NCI-H1105 treated with DMSO at 0.1 percent for 48 hours (cell line): ENCODE measurements at places on chromosomes 16 and 17.

DNA sequence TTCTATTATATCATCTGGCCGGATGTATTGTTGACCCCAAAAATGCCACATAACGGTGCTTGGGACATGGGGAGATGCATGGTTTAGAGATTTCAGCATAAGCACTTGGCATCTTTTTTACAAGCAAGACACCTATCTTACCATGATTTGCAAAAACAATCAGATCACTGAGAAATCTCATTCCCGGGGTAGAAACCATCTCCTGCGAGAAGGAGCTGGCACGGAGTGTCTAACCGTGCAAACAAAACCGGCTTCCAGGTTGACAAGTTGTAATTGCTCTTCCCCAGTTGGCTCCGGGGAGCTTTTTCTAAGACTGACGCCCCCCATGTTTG, 1.0 kb downstream of the SLC16A6 start:
- no peak for DNase-seq

DNA sequence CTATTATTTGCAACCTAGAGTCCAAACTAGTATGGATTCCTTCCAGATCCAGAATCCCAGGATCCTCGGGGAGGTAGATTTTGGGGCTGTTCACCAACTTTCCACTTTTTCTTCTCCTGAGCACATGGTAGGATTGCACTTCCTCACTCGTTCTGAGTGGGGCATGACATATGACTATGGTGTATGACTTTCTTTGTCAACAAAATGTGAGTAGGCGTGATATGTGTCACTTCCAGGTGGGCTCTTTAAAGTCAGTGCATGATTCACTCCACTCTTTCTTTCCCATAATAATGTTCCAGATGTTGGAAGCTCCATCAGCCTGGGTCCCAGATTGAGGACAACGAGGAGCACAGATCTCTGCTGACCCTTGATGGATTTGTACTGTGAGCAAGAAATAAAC, 21.5 kb downstream of the IRX5 start:
- DNase-seq: no peak

DNA sequence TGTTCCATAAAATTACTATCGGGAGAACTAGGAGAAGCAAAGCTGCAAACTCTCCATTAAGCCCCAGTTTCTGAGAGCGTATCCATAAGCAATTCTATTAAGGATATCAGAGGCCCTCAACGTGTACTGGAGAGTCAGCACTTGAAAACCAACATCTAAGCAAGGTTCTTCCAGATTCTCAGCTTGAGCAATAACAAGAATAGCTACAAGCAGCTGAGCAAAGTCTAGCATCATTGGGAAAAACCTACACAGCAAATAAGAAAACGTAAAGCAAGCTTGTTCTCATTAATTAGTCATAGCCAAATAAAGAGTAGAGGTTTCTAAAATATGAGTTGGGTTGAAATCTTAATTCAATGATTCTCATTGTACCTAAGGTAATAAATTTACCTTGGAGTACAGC, 26.9 kb upstream of the COX10 start:
- DNase-seq: no peak

GRCh38 chr17:77308861-77309726, 168.3 kb downstream of the SEC14L1 start:
- DNase-seq: no peak

- no peak for DNase-seq
Measured at GRCh38 chr17:48368352-48368908, 61.6 kb downstream of the SKAP1 start.

GRCh38 chr17:1298606-1299005, 19.1 kb downstream of the TRARG1 start:
- no peak for DNase-seq

DNA sequence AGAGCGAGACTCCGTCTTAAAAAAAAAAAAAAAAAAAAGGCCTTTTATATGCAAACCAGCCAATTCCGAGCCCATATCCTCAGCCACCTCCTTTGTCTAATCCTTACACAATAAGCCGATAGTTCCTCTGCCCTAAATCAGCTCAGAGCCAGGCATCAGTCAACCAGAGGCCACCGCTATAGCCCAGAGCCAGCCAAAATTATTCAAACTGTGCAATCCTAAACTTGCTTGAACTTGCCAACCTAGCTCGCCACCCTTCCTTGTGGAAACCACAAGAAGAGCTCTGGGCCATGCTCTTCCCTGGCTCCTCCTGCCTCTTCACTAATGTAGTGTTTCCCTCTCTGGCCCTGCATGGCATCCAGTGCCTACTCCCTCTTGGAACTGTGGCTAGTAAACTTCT, 17.7 kb downstream of the ITGAL start:
- no peak for DNase-seq

DNA sequence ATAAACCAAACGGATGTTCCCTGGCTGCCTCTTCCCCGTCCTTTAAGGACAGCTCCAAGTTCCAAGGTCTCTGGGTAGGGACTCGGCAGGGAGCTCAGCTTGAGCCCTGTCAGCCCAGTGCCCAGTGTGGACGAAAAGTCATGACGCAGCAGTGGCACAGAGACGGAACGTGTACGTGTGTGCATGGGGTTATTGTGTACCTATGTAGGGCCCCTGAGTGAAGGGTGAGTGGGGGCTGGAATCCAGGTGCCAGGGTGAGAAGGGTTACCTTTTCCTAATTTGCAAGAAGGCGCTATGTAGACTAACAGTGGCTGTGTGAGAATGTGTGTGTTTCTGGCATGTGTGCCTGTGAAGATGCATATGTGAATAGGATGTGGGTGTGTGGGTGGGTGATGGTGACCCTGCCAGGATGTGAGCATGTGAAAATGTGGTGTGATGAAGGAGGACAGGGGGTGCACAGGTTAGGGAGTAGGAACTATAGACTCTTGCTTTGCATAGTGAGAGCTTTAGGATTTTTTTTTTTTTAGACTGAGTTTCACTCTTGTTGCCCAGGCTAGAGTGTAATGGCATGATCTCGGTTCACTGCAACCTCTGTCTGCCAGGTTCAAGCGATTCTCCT, 6.0 kb downstream of the SCN4A start:
- DNase-seq: no peak

DNA sequence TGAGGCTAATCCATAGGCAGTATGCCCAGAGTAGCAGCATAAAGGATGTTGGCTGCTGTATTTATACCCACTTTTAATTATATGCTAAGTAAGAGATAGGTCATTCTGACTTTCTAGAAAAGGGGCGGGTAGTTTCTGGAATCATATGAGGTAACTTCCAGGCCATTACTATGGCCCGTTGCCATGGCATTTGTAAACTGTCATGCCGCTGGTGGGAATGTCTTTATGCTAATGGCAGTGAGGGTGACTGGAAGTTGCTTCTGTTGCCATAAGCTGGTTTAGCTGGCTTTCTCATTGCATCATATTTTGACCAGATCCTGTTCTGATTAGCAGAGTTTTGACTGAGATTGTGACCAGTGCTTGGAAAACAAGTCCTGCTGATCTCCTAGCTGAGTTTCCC, 929.6 kb upstream of the CDH8 start:
- no peak for DNase-seq
